ENCODE measurements at places on chromosomes 5 and 9. TPM values are rescaled to one million over a fixed set of nuclear protein-coding genes. Genes with fewer than 3 reads are reported as not detected.

Gene GTF3C5
- 81.2 TPM for total RNA-seq

DNA sequence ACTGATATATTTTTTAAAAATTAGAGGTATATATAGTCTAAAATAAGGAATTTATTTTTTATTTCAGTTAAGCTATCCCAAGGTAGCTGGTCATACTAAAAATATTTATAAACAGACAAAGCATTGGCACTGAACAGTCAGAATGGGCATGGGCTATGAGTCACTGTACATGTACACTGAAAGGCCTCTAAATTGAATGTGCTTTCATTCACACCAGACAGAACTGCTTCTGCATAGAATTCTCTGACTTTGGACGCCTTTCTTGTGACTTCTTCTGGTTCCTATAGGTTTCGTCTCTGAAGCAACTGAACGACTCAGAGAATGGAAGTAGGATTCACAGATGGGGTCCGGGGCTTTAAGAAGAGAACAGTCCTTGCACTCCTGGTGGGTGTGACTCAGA is 394.8 kb upstream of the MEF2C start:
- no peak overlapping the region for H3K4me3 ChIP-seq
- no peak for DNase-seq
- no peaks in the 10 kb centered on the region for H3K27me3 ChIP-seq

GRCh38 chr5:127586811-127587210 is 62.1 kb upstream of the CTXN3 start:
- peaks cover 9% of the 10 kb centered on the region for H3K27me3 ChIP-seq
- H3K36me3 ChIP-seq, result no peaks in the 10 kb centered on the region
- no peak overlapping the region for H3K27ac ChIP-seq
- no peak overlapping the region for H3K4me3 ChIP-seq
- H3K4me1 ChIP-seq, result peaks cover 4% of the 10 kb centered on the region

DNA sequence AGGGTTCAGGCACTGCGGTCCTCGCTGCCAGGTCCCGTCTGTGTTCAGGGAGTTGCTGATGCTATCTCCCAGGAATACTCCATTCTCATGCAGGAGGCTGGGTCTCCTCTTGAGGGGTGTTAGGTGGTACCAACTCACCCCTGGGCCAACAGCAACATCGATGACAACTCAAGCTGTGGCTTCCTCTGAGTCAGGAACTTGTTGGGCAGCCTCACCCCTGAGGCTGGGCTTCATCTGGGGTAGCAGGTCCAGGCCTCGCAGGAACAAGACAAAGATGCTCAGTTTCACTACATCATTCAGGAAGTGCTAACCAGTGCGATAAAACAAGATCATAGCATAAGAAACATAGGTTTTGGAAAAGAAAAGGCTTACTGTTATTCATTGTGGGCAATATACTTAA is 125.9 kb downstream of the SYK start:
- H3K4me1 ChIP-seq, result peaks cover 2% of the 10 kb centered on the region
- H3K27me3 ChIP-seq, result peaks cover 25% of the 10 kb centered on the region
- no peaks in the 10 kb centered on the region for H3K36me3 ChIP-seq
- no peak for DNase-seq

Gene SEMA6A
- total RNA-seq, result not detected

Gene CDX1
- total RNA-seq, result not detected

- peaks cover 5% of the 10 kb centered on the region for H3K27me3 ChIP-seq
- no peak for DNase-seq
- no peaks in the 10 kb centered on the region for H3K4me1 ChIP-seq
- H3K4me3 ChIP-seq, result no peak overlapping the region
- H3K36me3 ChIP-seq, result no peaks in the 10 kb centered on the region
These were observed 194.7 kb downstream of the MED10 start for GRCh38 chr5:6183391-6184390.
